Stimulated activated naive CD8-positive, alpha-beta T cell treated with anti-CD3 and anti-CD28 coated beads, Interleukin-15, amount 100 ng/mL, for 72 hours (primary cell): ENCODE measurements at places on chromosomes 7 and 10.
A peak's percentile ranks its signal among the peaks of the same experiment; 100 is the strongest.

DNA sequence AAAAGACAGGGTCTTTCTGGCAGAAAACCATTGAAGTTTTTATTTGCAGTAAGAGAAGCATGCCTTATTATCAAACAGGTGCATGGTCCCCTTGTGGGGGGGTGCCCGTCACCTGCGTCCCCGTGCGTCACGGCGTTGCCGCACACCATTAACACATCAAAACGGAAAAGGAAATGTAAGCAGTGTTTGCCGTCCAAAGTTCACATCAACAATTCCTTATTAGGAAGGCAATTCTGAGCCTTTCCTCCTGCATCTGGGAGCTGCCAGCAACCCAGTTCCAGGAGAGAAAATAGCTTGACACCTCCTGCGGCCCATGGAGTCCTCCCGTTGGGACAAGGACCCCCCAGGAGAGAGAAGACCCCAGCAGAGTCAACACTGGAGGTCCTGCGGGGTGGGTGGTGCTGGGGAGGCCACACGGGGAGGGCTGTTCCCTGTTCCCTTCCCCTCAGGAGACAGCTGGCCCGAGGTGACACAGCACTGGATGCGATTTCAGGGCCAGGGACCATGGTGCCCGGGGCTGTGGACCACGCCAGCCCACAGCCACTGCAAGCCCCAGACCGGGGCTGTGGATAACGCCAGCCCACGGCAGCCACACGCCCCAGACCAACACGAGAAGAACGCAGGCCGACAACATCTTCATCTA lies 39.5 kb downstream of the DIP2C start:
- no peak for DNase-seq

- DNase-seq, result no peak
Observed at GRCh38 chr10:274866-275265, 139.6 kb downstream of the ZMYND11 start.

- peak; percentile 85 for DNase-seq
Observed at GRCh38 chr10:84329196-84329611, 815 bp downstream of the CCSER2 start.

DNA sequence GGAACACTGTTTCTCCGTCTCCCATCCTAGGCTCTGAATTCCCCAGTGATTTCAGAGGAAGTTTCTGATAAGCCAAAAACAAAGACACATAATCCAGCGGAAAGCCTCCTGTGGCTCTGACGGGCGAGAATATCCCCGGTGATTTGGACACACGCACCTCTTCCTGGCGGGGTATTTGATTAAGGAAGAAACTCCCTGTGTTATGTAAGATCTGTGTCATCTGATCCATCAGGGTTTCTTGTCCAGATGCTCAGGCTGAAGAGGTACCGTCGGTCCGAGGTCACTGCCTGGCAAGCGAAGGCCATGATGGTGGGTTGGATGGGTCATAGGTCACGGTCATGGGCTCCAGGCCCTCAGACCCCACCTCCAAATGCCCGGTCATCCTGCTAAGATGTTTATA lies 39.6 kb upstream of the DNAJB6 start:
- DNase-seq, result no peak

DNA sequence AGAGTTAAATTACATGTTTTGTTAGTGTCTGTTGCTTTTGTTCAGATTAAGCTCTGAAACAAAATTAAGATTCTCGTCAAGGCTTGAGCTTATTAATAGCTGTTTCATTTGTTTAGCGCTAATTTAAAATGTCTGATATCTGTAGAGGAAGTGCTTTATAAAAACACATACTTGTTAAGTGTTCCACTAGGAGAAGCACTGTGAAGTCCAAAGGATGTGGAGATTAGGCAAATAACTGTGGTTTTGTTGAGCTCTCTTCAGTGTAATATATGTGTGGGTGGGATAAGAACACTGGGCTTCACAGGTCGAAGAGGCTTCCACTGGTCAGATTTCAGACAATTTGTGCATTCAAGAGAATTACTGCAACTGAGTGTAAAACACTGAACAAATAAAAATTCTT lies 242.0 kb downstream of the AUTS2 start:
- DNase-seq, result no peak
